Renal cortical epithelial cell (primary cell): ENCODE measurements at places on chromosomes 4 and X.

- DNase-seq, result peak; percentile 74
Observed at GRCh38 chr4:122798101-122798500, 28.5 kb upstream of the FGF2 start.

- peak; percentile 70 for DNase-seq
Observed at GRCh38 chr4:40170588-40170987, 26.2 kb upstream of the RHOH start.

DNA sequence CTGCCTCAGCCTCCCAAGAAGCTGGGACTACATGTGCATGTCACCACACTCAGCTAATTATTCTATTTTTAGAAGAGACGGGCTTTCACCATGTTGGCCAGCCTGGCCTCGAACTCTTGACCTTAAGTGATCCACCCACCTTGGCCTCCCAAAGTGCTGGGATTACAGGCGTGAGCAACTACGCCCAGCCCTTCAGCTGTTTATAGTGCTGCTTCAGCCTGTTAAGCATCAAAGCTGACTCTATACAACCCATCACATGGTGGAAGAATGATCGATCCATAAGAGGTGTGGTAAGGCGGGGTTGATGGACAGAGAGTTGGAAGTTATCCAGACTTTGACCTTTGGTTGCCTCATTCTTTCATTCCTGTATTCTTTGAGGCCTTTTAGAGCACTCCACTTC, 56.2 kb upstream of the RAPGEF2 start:
- no peak for DNase-seq

- DNase-seq, result no peak
Observed at GRCh38 chrX:54820737-54821136, 13.2 kb downstream of the MAGED2 start.

DNA sequence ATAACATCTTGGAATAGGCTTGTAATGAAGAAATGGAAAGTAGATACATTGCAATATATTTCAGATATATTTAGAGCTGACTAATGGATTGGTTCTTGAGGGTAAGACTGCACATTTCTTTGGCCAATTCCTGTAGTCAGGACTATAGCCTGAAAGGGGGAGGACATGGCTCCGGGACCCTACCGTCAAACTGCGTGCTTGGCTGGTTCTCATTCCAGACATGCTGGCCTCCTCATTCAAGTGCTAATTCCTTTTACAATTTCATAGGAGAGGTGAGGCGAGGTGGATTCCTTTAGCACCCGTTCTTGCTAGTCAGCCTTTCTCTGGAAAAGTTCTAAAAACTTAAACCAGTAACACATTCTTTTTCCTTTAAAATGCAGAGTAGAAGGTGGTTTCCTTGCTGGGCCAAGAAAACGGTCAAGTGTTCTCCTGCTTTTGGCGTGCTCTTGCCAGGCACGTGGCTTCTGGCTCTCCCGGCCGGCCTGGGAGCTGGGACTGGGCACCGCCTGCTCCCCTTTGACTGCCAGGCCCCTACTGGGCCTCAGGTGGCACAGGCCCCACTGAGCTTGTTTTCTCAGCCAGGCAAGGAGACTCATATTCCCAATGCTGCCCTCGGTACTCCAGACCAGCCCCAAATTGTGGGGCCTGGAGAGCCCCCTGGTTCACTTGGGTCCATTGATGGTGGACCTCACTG, 167.2 kb downstream of the STK32B start:
- DNase-seq, result no peak

DNA sequence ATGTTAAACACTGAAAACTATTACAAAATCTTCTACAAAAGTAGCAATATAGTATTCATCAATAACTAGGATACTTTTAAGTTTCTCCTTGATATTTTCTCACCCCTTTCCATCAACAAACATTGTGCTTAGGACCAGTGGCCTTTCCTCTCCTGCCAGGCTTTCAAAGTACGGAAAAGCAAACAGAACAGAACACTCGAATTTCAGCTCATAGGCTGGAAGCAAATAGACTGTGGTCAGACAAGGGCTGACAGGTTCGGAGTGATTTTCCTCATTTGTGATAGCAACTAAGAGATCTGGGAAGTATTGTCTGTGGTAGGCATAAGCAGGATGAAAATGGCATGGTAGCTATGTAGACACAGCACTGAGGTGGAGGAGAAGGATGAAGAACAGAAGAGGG, 68.6 kb upstream of the SORBS2 start:
- no peak for DNase-seq

DNA sequence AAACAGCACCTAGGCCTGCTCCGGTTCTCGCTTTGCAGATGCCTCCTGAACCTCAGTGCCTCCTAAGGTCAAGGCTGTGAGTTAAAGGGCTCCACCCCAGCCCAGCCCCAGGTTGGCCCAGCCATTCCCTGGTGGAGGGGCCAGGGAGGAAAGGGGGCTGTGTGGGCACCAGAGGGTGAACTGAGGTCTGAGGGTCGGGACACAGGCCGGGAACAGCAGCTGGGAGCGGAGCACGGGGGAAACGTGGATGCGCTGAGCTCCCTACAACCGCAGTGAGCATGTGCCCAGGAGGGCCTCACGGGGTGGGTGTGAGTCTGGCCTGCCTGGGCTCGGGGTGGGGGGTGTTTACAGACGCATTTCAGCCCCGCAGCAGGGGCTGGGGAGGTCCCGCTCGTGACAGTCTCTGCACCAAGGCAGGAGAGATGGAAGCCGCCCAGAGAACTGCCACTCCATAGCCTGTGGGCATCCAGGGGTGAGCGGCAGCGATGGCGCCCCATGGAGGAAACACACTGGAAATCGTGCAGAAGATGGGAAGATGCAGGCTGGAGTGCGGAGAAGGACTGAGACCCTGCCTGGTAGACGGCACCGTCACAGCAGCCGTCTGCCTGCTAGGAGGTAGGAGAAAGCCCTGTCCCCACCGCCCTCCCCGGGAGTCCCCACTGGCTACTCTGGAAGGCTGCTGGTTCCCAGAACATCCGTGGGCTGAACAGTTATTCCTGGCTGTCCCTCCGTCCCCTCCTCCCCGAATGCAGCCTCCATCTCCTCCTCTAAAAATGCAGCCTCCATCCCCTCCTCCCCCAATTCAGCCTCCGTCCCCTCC, 9.9 kb upstream of the SLC25A6 start:
- no peak for DNase-seq

GRCh38 chrX:132489578-132490419, 961 bp upstream of the MBNL3 start:
- no peak for DNase-seq

DNA sequence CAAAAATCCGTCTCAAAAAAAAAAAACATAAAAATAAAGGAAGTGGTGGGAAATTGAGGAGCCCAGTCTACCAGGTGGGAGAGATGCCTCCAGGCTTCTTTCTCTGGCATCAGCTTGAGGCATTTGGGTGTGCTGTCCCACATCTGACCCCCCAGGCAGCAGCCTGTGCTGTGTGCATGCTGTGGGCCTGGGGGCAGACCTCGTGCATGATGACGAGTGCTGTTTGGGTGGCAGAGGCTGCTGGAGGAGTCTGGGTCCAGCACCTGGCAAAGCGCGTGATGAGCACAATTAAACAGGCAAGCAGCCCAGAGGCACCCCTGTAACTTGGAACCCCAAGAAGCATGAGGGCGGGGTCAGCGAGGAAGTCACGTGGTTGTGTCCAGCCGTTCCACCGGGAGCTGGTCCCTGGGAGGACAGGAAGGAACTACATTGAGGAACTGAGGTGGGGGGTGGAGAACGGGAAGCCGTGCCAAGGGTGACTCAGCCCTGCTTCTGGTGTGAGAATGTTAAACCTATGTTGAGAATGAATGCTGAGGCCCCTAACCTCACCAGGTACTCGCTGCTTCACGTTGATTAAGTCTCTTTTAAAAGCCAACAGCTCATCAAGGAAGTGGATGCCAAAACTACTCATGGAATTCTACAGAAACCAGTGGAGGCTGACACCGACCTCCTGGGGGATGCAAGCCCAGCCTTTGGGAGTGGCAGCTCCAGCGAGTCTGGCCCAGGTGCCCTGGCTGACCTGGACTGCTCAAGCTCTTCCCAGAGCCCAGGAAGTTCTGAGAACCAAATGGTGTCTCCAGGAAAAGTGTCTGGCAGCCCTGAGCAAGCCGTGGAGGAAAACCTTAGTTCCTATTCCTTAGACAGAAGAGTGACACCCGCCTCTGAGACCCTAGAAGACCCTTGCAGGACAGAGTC, 6.1 kb downstream of the TACC3 start:
- DNase-seq, result peak; percentile 92

GRCh38 chrX:14598330-14598729, 69.0 kb downstream of the GLRA2 start:
- DNase-seq, result peak; percentile 2

- DNase-seq, result no peak
Observed at GRCh38 chrX:12497832-12498591, 293.2 kb upstream of the PRPS2 start.

- DNase-seq, result no peak
Observed at GRCh38 chr4:175341203-175341755, 423.1 kb downstream of the ADAM29 start.

GRCh38 chrX:43349363-43349762, 306.7 kb upstream of the MAOA start:
- DNase-seq, result peak; percentile 29

GRCh38 chr4:102734116-102734515, 26.7 kb downstream of the MANBA start:
- DNase-seq, result no peak

DNA sequence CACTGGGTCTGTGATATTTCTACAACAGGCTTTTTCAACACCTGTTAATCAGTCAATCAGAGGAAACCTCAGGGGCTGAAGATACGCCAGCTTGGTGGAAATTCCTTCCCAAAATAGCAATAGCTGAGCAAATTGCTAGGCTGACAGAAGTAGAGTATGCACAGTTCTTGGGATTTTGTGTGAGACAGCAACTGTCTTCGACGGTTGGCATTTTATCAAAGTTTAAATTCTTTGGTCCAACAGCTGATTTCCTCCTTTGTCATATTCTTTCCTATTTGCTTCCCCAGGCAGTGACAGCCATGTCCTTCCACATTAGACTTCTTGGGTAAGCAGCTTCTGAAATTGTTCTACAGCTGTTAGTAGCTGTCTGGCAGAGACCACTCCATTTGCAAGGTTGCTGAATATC, 8.0 kb upstream of the PALLD start:
- no peak for DNase-seq

GRCh38 chr4:42123071-42123644, 29.3 kb downstream of the BEND4 start:
- DNase-seq, result peak; percentile 66

GRCh38 chr4:177408023-177408422, 34.2 kb downstream of the AGA start:
- no peak for DNase-seq

- no peak for DNase-seq
Observed at GRCh38 chrX:105463473-105463872, 243.0 kb upstream of the TEX13A start.
